ENCODE measurements at places on chromosomes 7 and 10. TPM values are rescaled to one million over a fixed set of nuclear protein-coding genes. Genes with fewer than 3 reads are reported as not detected.

Gene RHOBTB1
- total RNA-seq, result 4.8 TPM

Gene SPDYE11
- not detected for total RNA-seq

Gene CREB5
- total RNA-seq, result 3.8 TPM

Gene RPEL1
- total RNA-seq, result not detected

Gene ARPC1A
- 239 TPM for total RNA-seq

Gene TLX1
- total RNA-seq, result 2.2 TPM

Gene RARRES2
- total RNA-seq, result not detected

Gene NRP1
- 34.3 TPM for total RNA-seq

Gene CHST3
- total RNA-seq, result 19.8 TPM

Gene OTUD1
- 5.1 TPM for total RNA-seq

Gene CNTNAP2
- total RNA-seq, result 4.3 TPM

Gene TMEM176A
- not detected for total RNA-seq

Gene CALHM1
- total RNA-seq, result not detected

Gene AS3MT
- total RNA-seq, result 2.1 TPM

Gene NT5C2
- 49.7 TPM for total RNA-seq

Gene BZW2
- total RNA-seq, result 142 TPM

Gene WIPF3
- 0.14 TPM for total RNA-seq

Gene SORCS3
- total RNA-seq, result not detected
